ENCODE measurements at places on chromosomes 11 and 22. TPM values are rescaled to one million over a fixed set of nuclear protein-coding genes. Genes with fewer than 3 reads are reported as not detected.
A peak's percentile ranks its signal among the peaks of the same experiment; 100 is the strongest.

GRCh38 chr11:46051102-46051501 is 70.2 kb downstream of the PHF21A start:
- no peak for DNase-seq

- peak; percentile 83 for DNase-seq
Observed at GRCh38 chr11:102317099-102317767, at the start of gene BIRC3. Gene BIRC3, plus strand, starts transcription at chr11:102317484. Its CDS starts 7,026 bp downstream, at chr11:102324510.

- no peak for DNase-seq
Observed at GRCh38 chr11:64245401-64245796, 1.3 kb downstream of the PPP1R14B start.

DNA sequence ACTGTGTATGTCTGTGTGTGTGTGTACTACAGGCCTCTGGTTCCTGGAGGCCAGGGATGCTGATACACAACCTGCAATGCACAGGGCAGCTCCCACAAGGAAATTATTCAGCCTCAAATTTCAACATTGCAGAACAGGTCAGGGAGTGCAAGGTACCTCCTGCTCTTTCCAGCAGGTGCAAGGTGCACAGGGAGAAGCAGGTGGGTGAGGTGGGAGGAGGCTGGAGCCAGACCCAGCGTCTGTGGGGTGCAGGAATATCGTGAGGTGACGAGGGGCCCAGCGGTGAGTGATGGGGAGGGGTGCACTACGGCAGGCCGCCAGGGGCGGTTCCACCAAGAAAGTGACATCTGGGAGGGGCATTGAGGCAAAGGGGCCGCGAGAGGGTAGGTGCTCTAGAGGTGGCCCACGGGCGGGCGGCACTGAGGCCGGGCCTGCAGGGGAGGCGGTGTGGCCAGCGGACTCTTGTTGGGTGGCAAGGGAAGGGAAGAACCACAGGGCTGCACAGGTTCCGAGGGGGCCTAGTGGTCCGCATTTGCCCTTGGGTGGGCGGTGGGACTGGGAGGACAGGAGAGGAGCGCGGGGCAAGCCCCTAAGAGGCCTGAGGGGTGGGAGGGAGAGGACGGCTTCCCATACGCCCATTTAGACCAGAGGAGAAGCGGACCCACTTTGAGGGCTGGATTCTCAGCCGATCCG is 21.6 kb downstream of the DGCR6L start:
- DNase-seq, result peak; percentile 41

- DNase-seq, result no peak
Observed at GRCh38 chr11:100419518-100419917, 267.6 kb upstream of the ARHGAP42 start.

DNA sequence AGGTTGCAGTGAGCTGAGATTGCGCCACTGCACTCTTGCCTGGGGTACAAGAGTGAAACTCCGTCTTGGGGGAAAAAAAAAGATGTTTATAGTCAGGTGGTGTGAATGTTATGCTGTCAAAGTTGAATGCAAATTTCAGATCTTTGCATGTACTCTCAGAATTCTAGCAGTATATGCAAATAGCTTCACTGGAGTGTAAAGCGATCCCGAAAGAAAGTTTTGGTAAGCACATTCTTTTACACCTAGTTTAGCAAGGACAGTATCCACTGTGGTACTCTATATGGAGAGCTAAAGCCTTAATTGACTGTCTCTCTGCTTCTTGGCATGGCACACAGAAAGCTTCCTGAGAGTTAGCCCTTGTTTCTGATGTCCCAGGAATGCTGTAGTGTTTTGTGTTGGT is 4.0 kb downstream of the JAM3 start:
- no peak for DNase-seq

- peak; percentile 81 for DNase-seq
Observed at GRCh38 chr22:44080936-44081861, 57.1 kb downstream of the PARVB start.

GRCh38 chr11:8352876-8353505 is 89.3 kb upstream of the LMO1 start:
- DNase-seq, result no peak

- DNase-seq, result peak; percentile 32
Observed at GRCh38 chr11:100978442-100978841, 151.2 kb downstream of the PGR start.

DNA sequence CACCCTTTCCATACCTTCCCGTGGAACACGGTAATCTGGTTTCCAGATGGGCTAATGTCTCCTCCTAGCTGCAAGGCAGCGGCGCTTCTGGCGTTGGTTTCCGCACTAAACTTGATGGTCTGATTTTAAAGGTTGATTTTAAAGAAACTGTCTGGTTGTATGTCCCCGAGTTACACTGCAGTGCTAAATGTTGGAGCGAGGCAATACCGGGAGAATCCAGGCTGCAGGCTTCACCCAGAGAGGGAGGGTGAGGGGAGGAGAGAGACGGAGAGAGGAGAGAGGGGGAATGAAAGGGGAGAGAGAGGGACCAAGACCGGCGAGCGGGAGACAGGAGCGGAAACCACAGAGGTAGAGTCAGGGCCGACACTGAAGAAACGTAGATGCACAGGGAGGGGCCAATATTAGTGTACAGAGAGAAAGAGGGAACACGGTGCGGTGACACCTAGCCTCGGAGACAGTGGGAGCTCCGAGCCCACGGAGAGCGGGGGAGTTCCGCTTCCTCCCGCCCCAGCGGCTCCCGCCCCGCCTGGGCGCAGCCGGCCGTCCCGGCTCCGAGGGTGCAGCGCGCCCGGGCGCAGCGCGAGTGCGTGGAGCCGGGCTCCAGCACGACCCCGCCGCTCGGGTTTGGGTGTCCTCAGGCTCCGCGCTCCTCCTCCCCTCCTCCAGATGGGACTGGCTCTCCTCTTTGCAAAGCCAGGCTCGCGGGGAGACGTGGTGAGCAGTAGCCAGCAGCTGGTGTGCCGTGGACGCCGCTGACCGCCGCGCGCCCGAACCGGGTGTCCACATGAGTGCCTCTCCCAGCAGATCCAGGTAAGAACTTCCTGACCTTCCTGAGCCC is 71.9 kb upstream of the GRAMD1B start:
- peak; percentile 54 for DNase-seq

GRCh38 chr11:88886796-88887195 is 179.0 kb downstream of the GRM5 start:
- DNase-seq, result peak; percentile 43

GRCh38 chr11:17930544-17931125 is 82.2 kb downstream of the SERGEF start:
- DNase-seq, result no peak

DNA sequence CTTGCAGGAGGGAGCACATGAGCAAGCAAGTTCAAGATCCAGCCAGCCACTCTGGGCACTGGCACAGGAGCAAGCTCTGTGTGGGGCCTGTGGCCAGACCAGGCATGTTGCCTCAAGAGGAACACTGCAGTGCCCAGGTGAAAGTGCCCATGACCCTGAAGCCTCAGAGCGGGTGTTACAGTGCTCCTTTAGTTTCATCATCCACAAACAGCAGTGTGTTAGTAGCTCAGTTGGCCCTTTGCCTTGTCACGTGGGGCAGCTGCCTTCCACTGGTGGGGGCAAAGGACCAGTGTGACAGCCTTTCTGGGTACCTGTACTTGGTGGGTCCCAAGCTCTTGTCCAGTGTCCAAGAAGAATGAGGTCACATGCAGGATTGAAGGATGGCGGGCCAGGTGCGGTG is 3.0 kb upstream of the EI24 start:
- no peak for DNase-seq

GRCh38 chr22:45787759-45788158 is 116.1 kb downstream of the ATXN10 start:
- DNase-seq, result no peak

GRCh38 chr11:91840640-91841240 is 383.9 kb upstream of the FAT3 start:
- no peak for DNase-seq

DNA sequence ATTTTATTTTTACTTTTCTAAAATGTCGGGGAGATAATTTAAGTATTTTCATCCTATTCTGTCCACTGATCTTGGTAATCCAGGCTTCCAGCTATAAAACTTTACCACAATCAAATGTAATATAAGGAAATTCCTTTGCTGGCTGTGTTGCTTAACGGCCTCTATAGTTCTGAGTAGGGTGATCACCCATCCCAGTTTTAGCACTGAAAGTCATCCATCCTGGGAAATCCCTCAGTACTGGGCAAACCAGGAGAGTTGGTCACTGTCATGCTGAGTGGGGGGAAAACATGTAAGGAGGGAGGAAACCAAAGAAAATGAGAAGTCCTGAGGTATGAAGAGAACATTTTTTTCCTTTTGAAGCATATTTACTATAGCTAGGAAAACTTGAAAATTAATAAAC is 12.8 kb upstream of the BACE1-AS start:
- no peak for DNase-seq

GRCh38 chr11:44812971-44813370 is 86.2 kb downstream of the TSPAN18 start:
- DNase-seq, result no peak

GRCh38 chr11:86068138-86068871 is 579 bp downstream of the PICALM start:
- peak; percentile 37 for DNase-seq

DNA sequence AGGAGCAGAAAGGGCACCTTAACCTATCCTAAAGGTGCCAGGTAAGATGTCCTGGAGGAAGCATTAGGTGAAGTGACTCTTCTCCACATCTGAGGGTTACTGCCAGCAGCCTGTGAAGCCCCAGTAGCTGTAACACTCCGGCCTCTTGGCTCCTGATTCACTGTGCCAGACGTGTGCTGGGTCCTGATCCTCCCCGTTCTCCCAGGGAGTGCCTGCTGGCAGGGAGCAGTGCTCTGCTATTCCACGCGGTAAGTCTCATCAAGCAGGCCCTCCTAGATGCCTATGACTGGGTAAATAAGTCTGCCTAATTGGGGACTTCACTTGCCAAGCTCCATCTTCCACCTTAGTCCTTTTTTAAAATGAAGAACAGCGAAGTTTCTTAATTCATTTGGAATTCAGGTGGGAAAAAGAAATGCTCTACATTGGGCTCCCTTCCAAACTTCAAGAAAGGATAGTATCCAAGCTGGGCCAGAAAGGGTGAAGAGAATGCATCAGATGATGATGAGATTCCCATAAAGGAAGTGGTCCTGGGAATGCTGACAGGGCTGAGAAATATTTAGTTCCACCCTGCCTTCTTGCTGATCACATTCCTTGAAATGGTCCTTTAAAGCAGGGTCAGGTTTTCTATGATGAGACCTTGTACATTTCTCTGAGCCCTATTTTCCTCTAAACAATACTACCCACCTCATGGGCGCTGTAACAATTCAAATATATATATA is 188.0 kb downstream of the MAML2 start:
- DNase-seq, result no peak

DNA sequence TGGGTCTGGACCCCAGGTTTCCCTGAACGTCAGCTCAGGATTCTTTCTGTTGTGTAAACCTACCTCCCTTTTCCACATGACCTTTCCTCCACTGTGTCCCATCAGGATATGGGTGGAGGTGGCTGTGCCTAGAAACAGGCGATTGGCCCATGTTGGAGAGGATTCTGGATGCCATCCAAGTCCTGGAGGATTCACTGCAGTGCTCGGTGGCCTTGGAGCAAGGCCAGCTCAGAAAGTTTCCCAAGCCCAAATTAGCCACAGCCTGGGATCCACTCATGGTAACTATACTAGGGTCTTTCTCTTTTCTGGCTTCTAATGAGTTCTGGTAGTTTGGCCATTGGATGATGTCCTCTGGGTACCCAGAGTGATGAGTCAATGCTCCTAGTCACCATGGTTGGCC is 141.6 kb downstream of the SNX19 start:
- no peak for DNase-seq

DNA sequence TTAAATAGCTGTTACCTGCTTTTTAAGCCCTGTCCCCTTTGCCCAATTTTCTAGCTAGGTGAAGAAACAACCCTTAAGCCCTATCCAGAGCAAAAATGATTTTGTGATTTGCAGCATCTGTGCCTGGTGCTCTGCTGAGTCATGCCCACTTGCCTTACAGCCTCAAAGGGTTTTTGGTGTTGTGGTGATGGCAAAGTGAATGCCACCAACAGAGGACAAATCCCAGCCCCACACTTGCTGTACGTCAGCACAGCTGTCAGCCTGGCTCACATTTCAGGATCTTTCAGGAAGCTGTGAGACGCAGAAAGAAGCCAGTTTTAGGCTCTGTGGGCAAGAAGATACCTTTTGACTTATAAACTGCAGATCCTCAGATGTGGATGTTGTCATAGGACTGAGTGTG is 401.7 kb downstream of the TENM4 start:
- no peak for DNase-seq

GRCh38 chr11:44505581-44506054 is 59.8 kb upstream of the CD82 start:
- DNase-seq, result no peak

GRCh38 chr11:103985041-103985440 is 51.4 kb upstream of the DDI1 start:
- no peak for DNase-seq

The DDX25 gene
- 7.4 TPM for total RNA-seq

The SPON1 gene
- 0.22 TPM for total RNA-seq

The BTG4 gene
- total RNA-seq, result not detected

The GALNT18 gene
- 1.7 TPM for total RNA-seq

The SULT4A1 gene
- total RNA-seq, result 16.2 TPM

The CD3G gene
- total RNA-seq, result not detected

The NAALAD2 gene
- total RNA-seq, result 1.8 TPM

The TP53I11 gene
- 94.2 TPM for total RNA-seq

The CLDN5 gene
- total RNA-seq, result 0.26 TPM

The TMX2 gene
- 91.3 TPM for total RNA-seq

The ARHGAP42 gene
- 35.5 TPM for total RNA-seq

The ANO1 gene
- total RNA-seq, result 10.9 TPM

The OR51B4 gene
- not detected for total RNA-seq

All from H9 (cell line).